ENCODE measurements at places on chromosomes 7 and 10.
A peak's percentile ranks its signal among the peaks of the same experiment; 100 is the strongest.

DNA sequence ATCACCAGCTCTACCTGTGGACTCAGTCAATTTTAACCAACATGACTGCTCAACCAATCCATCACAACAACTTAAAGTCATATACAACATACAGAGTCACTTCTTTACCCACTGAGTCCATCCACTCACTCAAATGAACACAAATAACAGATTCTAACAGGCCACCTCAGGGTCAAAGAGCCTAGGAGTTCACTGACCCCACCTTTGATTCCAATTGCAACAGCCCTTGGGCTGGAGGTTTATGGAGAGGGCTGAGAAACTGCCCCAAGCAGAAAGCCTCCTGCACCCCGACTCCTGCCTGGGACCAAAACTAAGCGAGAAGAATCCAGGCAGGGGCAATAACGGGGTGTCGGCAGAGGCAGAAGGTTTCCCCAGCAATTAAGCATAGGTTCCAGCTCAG is 263.8 kb downstream of the PARD3 start:
- no peak for ATAC-seq

- no peak for ATAC-seq
These were observed 76.1 kb upstream of the SRRM3 start for GRCh38 chr7:76125560-76125959.

GRCh38 chr10:15232279-15232678 is 63.8 kb upstream of the NMT2 start:
- no peak for ATAC-seq

GRCh38 chr10:92997620-92998019 is 63.0 kb upstream of the CYP26C1 start:
- ATAC-seq = no peak

DNA sequence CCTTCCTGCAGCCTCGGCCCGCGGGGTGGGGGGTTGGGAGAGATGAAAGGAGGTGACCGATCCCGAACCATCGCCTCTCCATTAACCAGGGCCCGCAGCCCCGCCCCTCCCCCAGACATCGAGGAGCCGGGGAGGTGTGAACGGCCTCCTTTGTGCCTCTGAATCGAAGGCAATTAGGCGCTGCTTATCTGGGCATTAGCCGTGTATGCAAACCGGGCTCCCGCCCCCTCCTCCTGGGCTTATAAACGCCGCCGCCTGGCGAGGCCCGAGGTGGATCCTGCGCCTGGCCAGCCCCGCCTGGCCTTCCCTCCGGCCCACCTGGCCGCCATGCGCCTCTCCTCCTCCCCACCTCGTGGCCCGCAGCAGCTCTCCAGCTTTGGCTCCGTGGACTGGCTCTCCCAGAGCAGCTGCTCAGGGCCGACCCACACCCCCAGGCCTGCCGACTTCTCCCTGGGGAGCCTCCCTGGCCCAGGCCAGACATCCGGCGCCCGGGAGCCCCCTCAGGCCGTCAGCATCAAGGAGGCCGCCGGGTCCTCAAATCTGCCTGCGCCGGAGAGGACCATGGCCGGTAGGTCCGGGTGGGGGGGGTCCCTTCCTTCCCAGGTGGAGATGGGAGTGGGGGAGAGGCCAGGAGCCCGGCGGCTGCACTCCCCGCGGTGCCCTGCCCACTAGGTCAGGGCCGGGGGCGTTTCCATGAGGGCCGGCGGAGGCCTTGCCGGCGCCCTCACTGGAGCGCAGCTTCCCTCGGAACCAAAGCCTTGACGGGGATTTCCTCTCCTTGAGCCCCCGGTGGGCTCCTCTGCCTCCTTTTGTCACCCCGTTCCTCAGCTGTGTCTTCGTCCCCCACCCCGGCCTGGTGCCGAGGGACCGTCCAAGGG is at the start of gene VENTX:
VENTX (plus strand) TSS at position 268 of the 878 bp plus-strand sequence; CDS start at position 328, 60 bp downstream.
- ATAC-seq = no peak

DNA sequence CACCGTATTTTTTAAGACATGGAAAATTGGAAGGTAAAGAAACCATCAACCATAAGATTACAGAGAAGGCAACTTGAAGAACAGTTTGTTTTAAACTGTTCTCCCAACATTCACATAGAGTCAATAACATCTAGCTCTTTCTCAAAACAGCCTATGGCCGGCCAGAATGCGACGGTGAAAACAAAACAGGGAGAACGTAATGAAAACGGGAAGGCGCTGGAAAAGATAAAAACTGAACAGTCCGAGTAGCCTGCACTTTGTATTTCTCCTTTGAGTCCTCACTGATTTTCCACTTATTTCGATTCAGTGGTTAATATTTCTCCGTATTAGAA is 637 bp downstream of the MICU1 start:
- no peak for ATAC-seq

DNA sequence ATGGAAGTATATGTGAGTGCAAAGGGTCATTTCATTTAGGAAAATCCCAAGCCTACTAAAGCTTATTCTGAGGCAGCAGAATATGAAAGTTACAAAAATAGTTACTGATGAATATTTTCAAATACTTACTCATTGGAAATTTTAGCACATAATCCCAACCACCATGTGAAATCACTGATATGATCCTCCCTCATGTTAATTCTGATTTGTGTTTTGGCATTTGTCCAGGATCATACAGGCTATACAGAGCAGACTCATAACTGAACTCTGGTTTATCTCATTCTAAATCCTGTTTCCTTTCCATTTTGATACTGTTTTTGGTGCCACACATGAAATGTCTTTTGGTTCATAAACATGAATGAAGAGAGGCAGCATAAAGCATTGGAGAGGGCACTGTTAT is 3.4 kb upstream of the FAM24B start:
- no peak for ATAC-seq

DNA sequence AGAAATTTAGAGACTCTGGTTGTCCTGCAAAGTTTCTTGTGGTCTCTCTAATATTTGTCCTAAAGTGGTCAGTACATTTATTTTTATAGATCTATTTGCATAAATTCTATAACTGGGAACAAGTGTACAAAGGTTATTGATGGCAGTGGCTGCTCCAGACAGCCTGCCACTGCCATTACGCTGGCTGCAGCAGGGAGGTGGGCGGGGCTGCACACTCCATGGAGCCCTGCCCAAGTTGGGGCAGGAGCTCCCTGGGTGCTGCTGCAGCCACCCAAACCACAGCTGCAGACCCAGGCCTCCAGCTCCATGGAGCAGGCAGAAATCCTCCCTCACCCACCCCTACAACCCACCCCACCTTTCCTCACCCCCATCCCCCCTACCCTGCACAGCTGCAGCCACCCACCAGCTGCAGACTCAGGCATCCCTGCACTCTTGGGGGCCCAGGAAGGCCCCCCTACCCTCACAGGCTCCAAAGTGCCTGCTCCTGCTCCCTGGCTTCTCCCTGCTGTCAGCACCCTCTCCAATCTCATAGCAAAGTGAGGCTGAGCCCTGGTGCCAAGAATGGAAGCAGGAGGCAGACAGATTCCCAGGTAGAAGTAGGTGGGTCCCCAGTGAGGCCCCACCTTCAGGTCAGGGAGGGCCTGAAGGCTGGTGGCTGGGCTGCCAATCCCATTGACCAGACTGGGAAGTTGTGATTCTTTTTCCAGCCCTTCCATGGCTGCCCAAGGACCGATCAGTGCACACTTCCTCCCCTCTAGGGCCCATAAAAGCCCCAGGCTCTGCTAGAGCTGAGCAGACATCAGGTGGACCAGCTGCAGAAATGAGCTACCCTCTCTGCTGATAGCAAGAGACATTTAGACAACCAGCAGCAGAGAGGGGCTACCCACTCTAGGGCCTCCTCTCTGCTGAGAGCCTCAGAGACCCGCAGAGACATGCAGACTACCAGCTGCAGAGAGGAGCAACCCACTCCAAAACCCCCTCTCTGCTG is 4.8 kb upstream of the CYP3A43 start:
- ATAC-seq = no peak

DNA sequence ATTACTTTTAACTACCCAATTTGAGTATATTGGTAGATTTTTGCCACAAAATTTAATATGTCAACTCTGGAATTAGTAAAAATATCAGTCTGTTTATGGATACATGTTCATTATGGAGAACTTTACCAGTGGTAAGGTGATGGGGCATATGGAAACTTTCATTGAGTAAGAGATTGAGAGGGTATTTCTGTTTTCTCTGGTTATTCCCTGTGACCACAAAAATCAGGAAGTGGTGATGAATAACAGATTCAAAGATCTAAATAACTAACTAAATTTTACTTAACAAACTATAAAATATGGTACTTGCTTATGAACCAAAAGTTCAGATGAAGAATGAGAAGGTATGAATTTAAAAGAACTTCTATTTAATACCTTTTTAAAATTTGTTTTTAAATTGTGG is 22.1 kb upstream of the STEAP4 start:
- ATAC-seq = no peak

DNA sequence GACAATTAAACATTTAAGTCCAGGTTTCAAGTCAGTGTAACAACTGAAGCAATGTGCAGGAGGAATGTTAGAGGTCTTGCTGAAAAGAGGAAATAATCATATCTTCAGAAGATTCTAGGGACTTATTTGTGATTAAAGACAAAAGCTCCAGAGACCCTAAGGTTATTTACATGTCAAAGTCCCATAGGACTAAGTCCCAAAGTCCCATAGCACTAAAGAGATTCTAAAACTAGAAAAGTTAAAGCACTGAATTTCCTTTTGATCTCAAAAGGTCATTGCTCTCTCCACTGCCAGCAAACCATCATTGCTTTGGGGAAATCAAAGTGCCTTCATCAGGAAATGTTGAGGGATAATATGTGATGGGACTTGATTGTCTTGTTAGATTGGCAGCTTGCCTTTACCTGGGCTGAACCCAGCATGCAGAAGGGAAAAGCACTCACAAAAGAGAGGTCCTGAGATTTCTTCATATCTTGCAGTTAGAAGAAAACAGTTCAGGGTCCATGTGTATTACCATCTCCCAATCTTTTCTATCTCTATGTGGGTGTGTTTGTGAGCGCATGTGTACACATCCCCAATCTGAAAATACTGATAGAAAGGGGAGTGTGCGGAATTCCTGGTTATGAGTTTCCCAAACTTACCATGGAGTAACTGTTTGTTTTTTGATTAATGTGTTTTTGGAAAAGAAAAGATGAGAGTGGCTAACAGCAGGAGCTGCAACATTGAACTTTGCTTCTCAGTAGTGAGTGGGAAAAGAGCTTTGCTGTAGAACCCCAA is 21.8 kb downstream of the NUDT13 start:
- ATAC-seq = no peak

- ATAC-seq = peak; percentile 80
These were observed 18.6 kb upstream of the SMO start for GRCh38 chr7:129169686-129170440.

- ATAC-seq = no peak
These were observed 182.4 kb downstream of the DNAJB6 start for GRCh38 chr7:157519246-157519645.

DNA sequence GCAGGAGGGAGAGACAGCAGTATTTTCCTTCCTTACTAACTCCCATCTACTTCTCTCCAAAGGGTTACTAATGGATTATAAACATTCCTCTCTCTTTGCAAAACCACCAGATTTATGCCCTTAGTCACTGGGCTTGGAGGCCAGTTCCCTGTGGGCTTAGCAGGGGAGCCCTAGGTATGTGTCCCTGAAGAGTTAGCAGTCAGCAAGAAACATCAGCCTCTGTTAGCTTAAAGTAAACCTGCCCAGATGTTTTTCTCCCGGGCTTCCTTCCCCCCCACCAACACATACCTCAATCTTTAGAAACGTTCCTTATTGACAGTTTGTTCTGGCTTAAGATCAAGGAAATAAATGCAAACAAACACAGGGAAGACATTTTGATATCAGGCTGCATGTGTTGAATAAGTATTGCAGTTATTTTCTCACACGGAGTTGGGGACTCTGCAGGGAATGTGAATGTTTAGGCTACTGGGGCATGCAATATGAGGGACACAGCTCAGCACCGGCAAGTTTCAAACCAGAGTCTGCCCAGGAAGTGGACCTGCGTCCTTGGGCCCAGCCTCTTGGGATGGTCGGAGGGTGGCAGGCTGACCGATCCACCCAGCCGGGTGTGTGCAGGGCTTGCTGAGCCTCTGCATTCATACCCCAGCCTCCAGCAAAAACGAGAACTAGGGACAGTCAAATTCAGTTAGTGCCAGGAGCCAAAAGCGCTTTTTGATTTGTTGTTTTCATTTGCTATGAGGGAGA is 252.0 kb upstream of the GRB10 start:
- ATAC-seq = no peak

DNA sequence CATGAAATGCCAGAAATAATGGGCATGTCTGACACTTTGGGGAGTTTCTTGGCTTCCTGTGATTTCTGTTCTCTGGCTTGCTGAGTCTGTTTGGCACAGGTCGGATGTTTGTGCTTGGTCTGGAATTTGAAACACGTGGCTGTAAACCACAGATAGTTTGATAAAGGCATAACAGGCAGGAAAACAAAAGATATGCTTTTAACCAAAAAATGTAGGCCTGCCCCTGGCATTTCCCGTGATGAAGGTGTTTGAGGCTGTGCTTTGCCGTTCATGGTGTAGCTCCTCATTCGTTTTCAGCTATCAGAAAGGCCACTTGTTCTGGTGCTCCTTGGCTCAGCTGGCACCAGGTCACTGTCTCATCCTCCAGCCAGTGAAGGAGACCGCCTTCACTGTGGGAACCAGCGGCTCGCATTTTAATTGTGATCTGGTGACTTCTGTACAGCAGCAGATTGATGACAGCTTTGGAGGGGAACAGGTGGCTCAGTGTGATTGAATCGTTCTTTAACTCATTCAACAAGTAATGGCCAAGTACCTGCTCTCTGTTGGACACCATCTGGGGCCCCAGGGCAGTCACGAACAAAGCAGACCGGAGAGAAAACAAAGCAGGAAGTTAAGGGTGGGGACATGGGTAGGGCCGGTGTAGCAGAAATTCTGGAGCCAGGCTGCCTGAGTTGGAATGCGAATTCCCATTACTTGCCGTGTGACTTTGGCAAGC is 111.5 kb downstream of the CCNY start:
- ATAC-seq = peak; percentile 42

- ATAC-seq = no peak
These were observed 23.5 kb upstream of the PPP3CB start for GRCh38 chr10:73519336-73519735.

- no peak for ATAC-seq
These were observed 20.1 kb upstream of the ITPRID1 start for GRCh38 chr7:31493714-31494181.

DNA sequence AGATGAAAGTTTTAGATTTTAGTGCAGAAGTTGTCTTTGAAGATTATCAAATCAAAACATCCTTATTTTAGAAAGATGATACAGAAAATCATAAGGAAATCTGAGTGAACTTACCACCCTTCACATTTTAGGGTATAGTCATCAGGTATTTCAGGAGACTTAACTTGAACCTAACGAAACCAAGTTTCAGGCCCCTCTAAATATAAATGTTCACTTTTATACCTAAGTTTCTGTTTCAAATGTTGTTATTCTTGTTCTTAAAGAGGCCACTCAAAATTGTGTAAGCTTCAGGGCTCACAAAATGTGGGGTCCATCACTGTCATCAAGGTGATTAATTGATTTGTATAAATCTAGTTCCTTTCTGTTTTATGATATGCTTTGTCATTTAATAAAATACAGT is 216.2 kb downstream of the KIAA1217 start:
- ATAC-seq = no peak

GRCh38 chr7:74494076-74494548 is 40.4 kb downstream of the GTF2IRD1 start:
- no peak for ATAC-seq
